GDM1 (cell line): ENCODE measurements at places on chromosomes 6 and 20.

GRCh38 chr20:51661609-51662178 is 106.5 kb downstream of the ATP9A start:
- DNase-seq = no peak

DNA sequence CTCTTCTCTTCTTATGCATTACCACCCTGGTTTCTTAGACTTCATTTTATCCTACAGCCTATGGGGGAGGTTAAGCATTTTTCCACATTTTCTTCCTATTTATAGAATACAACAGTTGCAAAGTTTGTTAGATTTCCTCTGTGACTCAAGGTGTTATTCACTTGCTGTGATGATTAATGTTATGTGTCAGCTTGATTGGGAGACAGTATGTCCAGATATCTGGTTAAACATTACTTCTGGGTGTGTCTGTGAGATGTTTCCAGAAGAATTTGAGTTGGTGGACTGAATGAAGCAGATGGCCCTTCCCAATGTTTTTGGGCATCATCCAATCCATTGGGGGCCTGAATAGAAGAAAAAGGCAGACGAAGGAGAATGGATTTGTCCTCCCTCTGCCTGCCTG is 131.3 kb downstream of the C6orf118 start:
- no peak for DNase-seq

- DNase-seq = no peak
Measured at GRCh38 chr6:109897025-109897424, 81.1 kb upstream of the GPR6 start.

GRCh38 chr6:137039010-137039409 is 5.8 kb downstream of the IL20RA start:
- no peak for DNase-seq

GRCh38 chr6:163165922-163166321 is 248.6 kb upstream of the QKI start:
- no peak for DNase-seq

DNA sequence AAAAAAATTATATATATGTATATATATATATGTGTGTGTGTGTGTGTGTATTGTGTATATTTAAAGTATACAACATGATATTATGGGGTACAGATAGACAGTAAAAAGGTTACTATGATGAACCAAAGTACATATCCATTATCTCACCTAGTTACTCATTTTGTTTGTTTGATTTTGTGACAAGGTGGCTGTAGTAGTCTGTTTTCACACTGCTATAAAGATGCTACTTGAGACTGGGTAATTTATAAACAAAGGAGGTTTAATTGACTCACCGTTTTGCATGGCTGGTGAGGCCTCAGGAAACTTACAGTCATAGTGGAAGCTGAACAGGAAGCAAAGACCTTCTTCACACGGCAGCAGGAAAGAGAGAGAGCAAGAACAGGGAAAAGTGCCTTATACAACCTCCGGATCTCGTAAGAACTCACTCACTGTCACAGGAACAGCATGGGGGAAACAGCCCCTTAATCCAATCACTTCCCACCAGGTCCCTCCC is 30.2 kb upstream of the DACT2 start:
- DNase-seq = no peak

- DNase-seq = no peak
Measured at GRCh38 chr6:1575210-1576041, 34.3 kb upstream of the FOXC1 start.

- no peak for DNase-seq
Measured at GRCh38 chr6:49739423-49739822, 4.8 kb downstream of the CRISP3 start.

- DNase-seq = no peak
Measured at GRCh38 chr6:144215402-144215931, 65.2 kb downstream of the STX11 start.

- no peak for DNase-seq
Measured at GRCh38 chr6:40077315-40077714, 143.1 kb upstream of the MOCS1 start.

DNA sequence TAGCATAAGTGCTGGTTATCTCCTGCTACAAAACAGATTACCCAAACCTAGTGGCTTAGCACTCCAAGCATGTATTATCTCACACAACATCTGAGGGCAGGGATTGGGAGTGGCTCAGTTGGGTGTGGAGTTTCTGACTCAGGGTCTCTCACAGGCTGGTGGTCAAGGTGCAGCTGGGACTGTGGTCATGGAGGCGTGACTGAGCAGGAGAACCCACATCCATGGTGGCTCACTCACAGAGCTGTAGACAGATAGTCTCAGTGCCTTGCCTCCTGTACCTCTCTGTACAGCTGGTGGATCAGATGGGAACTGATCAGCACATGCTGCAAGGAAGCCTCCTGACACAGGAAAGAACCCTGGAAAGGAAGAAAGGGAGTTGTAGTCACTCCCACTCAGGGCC is 83.1 kb upstream of the CST7 start:
- no peak for DNase-seq

- no peak for DNase-seq
Measured at GRCh38 chr6:135021310-135022049, 33.1 kb downstream of the HBS1L start.

GRCh38 chr20:38219006-38219950 is 41.3 kb downstream of the KIAA1755 start:
- DNase-seq = no peak

DNA sequence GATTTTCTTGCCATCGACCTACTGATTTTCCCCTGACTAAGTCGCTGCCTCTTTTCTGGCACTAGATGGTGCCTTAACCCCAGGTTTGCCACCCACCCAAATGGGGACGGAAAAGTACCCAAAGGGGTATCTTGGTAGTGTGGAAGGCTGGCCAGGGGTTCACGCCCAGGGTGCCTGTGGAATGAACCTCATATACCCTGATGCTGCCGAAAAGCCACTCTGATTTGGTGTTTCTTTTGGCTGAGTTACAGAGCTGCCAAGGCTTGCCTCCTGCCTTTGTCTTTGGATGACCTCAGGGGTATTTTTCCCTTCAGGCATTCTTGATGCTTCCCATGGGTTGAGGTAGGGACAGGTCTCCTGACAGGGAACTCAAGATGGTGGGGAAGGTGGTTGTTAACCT is 78.1 kb downstream of the MAP3K7 start:
- no peak for DNase-seq

DNA sequence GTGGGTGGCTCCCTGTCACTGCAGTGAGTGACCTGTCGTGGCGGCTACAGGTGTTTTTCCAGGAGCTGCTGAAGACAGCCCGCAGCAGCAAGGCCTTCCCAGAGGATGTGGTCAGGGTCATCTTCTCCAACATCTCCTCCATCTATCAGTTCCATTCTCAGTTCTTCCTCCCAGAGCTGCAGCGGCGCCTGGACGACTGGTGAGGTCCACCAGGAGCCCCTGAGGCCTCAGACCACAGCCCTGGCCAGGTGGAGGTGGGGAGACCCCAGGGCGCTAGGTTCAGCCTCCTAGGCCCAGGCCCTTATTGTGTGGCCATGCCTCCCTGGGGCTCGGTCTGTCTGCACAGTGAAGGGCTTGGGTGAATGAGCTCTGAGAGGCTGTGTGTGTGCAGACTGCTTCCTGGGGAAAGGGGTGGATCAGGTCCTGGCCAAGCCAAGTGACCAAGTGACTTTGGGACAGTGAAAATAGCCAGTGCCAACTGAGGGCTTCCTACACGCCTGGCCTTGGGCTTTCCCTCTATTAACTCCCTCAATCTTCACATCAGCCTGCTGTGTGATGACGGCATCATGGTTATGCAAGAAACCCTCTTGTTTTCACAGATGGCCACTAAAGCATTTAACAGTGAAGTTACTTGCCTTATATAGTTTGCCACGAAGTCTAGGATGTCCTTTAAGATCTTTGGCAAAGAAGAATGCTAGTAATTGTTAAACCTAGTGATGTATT is 6.4 kb downstream of the FGD2 start:
- no peak for DNase-seq

- DNase-seq = no peak
Measured at GRCh38 chr6:16274483-16274882, 36.1 kb downstream of the GMPR start.

- no peak for DNase-seq
Measured at GRCh38 chr20:46456255-46457028, 50.0 kb upstream of the ELMO2 start.

GRCh38 chr20:51237278-51237677 is 214.4 kb upstream of the KCNG1 start:
- DNase-seq = no peak

- DNase-seq = no peak
Measured at GRCh38 chr6:54173089-54173488, 61.8 kb downstream of the MLIP start.

DNA sequence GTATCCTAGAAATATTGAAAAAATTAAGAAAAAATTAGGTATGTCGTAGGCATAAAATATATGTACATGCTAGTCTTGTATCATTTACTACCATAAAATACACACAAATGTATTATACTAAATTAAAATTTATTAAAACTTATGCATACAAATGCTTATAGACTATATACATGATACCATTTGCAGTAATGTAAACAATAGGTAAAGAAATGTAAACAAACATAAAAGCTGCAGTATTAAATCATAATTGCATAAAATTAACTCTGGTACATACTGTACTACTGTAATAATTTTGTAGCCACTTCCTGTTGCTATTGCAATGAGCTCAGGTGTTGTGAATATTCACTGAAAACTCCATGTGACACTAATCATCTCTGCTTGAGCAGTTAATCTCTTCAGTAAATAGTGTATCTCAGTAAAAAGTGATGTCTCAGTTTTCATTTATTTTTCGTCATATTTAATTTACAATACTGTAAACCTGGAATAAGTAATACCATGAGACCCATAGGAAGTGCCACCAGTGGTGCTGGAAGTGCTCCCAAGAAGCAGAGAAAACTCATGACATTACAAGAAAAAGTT is 29.3 kb downstream of the RALGAPB start:
- DNase-seq = no peak

GRCh38 chr6:20837189-20837588 is 302.9 kb downstream of the CDKAL1 start:
- DNase-seq = no peak

DNA sequence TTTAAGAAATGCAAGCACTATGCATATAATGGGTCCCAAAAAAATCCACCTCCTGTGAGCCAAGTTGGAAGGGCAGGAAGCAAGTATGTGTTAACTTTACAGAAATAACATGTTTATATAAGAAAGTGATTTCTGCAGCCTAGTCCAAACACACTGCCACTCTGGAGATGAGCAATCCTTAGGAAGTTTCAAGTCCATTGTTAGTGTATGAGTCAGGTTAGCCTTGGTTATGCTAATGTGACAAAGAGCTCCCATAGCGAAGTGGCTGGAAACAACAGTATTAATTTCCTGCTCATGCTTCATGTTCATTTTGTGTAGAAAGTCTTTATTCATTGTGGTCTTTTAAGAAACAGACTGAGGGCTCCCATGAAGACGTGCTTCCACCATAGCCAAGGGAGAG is 121.4 kb downstream of the TBXT start:
- no peak for DNase-seq

DNA sequence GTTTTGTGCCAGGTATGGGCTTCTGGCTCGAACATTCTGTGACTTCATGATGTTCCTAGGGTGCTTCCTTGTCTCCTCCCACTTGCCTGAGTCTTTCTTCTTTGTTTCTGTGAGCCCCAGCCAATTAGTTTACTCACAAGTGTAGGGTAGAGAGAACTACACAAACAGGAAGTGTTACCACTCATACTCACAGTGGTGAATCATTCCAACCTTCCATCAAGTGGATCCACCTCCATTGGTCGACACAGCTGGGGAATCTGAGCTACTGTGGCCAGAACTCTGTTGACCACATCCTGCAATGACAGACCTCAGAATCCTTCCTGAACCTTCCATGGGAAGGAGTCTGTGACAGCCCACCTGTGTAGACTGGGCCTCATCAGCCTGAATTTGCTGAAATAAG is 76.8 kb downstream of the UNC5CL start:
- DNase-seq = no peak

DNA sequence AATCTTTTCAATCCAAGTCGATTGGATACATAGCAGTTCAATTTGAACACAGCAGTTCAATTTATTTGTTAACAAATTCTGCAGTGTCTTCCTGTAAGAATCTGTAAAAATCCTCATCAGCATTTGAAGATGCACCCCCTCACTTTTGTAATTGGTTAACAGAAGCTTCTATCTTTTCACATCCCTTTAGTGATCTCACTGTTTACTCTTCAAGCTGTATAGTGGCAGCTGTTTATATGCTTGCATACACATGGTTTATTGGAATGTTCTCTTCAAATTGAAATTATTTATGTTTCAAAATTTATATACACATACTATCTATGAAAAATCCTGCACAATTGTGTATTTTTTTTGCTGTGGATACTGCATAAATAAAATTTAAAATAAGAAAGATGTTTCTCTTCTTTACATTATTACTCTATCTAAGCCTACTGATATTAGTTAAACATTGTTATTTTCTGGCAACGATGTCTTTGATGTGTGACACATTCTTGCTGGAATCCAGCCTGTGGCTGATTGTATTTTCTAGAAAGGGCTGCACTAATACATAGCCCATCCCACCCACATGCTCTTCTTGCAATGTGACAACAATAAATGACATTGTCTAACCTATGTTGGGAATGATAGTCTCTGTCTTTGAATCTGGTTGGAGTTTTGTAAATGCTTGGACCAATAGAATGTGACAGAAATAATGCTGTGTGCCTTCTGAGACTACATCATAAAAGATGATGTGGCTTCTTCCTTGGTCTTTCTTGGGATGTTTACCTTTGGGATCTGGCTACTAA is 573.0 kb downstream of the CD109 start:
- no peak for DNase-seq

- no peak for DNase-seq
Measured at GRCh38 chr20:61442075-61442670, 190.1 kb downstream of the CDH4 start.

GRCh38 chr6:26576929-26577719 is 19.6 kb upstream of the ABT1 start:
- DNase-seq = peak; percentile 3

DNA sequence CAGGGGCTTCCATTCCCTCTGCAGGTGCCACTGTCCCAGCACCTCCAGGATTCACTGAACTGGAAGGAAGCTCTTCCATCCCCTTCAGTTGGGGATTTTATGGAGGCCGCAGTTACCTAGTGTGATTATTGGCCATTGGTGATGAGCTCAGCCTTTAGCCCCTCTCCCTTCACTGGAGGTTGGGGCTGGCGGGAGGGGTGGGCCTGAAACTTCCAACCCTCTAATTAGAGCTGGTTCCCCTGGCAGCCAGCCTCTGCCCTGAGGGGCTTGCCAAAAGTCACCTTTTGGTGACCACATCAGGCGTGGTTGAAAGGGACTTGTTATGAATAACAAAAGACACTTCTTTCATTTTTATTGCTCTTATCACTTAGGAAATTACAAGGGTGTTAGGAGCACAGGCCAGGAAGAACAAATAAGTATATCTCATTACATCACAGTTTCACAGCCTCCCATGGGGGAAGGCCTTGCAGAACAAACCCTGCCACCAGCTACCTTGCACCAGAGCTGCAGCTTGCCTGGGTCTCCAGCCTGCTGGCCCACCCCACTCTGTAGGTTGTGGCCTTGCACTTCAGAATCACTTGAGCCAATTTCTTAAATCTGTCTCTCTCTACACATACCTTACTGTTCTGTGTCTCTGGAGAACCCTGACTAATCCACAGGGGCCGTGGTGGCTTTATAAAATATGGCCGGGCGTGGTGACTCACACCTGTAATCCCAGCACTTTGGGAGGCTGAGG is 5.0 kb downstream of the PYGB start:
- DNase-seq = no peak
